ENCODE measurements at places on chromosomes 5 and 9.

DNA sequence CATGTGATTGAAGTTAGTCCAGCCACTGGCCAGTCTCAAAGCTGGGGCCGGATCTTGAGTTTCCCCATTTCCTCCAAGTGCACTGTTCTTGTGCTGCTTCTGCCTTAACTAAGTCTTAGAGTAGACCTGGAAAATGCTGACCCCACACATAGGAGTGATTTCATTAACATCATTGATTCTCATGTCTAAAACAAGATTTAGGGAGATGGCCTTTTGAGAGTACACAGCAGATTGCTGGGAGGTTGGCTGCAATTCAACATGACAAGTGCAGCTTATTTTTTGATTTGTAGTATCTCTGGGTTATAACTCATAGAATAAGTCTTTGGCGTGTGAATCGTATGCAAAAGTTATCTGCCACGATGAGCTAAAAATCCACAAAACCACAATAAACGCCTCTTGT lies 131.0 kb downstream of the CMYA5 start:
- no peak for DNase-seq

GRCh38 chr5:8751971-8752370 lies 793.9 kb downstream of the SEMA5A start:
- DNase-seq = no peak

- DNase-seq = no peak
These were observed 75.2 kb downstream of the LMNB1 start for GRCh38 chr5:126852091-126852571.

- DNase-seq = no peak
These were observed 13.0 kb upstream of the CXXC5 start for GRCh38 chr5:139635191-139635590.

- no peak for DNase-seq
These were observed 195.3 kb upstream of the MVB12B start for GRCh38 chr9:126131066-126132010.

GRCh38 chr9:118522093-118523028 lies 818.2 kb downstream of the TLR4 start:
- DNase-seq = peak; percentile 7

- DNase-seq = no peak
These were observed 61.9 kb downstream of the DENND1A start for GRCh38 chr9:123868002-123868401.

DNA sequence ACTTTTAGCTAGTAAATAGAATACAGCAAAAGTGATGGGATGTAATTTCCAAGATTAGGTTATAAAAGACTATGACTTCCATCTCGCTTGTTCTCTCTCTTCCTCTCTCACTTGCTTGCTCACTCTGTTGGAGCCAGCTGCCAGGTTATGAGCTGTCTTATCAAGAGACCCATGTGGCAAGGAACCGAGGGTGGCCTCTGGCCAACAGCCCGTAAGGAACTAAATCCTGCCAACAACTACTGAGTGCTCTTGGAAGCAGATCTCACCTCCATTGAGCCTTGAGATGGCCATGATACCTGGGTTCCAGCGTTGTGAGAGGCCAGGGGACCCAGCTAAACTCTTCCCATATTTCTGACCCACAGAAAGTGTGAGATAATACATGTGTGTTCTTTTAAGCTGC lies 636.1 kb downstream of the ACTL7B start:
- no peak for DNase-seq

- DNase-seq = no peak
These were observed 977 bp upstream of the PRDM12 start for GRCh38 chr9:130663258-130663976.

- DNase-seq = no peak
These were observed 21.1 kb upstream of the GAS1 start for GRCh38 chr9:86968258-86968920.

DNA sequence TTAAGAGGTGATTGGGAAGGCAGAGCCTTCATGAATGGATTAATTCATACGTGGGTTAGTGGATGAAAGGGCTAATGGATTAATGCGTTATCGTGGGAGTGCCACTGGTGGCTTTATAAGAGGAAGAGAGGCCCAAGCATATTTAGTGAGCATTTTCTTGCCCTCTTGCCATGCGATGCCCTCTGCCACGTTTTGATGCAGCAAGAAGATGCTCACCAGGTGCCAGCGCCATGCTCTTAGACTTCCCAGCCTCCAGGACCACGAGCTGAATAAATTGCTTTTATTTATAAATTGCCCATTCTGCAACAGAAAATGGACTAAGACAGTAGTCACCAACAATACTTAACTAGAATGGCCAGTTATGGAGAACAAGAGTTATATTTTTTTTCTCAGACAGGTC lies 24.2 kb downstream of the DAPK1 start:
- DNase-seq = no peak

DNA sequence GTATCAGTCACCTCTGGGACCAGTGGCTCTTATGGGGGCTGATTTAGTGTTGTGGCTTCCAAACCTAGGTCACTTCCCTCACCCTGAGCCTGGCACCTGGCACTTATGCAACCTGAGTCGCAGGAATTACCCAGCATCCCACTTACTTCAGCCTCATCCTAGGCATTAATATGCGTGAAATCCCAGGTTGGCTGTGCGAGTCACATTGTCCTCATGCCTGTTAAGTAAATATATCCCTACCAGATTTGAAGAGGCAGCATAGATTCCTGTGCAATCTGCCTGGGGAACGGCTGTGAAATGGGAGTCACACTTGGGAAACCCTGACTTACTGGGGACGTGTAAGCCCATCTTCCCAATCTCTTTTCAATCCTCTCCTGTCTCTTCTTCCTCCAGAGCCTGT lies 42.7 kb upstream of the AKNA start:
- no peak for DNase-seq

- DNase-seq = no peak
These were observed 25.7 kb downstream of the NMUR2 start for GRCh38 chr5:152379331-152379730.

DNA sequence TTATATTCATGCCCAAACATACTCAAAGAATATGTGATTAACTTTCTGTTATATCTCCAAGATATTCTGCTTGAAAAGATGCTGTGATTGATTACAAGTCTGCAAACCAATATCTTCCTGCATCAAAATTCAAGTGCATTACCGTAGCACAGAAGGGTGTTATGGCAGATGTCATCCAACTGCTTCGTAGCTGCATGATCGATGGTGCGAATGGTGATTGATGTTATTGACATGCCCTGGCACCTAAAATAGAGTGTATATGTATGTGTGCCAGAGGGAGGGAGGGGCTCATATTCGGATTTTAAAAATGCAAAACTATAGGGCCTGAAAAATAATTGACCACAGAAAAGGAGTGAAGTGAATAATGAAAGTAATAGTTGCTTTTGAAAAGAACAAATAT lies 882.1 kb upstream of the NUDT12 start:
- no peak for DNase-seq

DNA sequence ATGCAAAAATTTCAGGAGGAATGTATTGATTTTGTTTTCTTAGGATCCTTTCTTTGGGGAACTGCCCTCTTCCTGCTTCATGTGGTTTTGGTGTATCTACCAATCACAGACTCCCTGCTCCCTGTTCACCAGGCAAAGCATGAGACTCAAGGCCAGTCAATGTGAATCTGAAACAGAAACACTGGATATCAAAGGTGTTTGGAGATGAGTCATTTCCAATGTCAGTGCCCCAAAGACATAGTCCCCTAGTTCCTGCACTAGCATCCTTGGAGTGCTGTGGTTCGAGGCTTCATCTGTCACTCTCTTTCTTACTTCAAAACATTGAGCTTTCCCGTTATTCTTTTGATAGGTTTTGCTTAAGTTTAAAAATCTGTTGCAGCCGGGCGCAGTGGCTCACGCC lies 8.1 kb downstream of the PPP3R2 start:
- no peak for DNase-seq

GRCh38 chr5:83255268-83255667 lies 177.9 kb downstream of the XRCC4 start:
- peak; percentile 27 for DNase-seq

DNA sequence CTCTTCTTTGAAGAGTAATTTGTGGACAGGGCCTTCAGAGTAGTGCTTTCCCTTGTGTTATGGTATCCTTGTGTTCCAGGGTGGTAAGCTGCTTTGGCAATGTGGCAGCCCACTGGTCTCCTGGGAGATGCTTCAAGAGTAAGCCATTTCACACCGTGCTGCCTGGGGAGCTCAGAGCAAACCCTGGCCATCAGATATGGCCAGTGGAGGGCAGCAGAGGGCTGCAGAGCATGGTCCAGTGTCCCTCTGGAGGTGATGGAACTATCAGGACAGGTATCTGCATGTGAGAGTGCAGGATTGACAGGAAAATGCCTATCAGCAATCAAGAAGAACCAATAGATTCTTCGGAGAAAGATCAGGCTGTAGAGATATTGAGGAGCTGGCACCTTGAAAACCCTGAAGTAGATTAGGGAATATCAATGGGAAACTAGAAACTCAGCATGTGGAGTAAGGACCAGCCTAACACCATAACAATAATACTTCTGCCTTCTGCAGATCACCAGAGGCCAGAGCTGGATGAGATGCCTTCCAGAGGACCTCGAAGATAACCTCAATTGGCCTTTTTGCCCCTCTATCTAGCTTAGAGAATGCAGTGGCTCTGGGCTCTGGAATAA lies 90.8 kb downstream of the PLPPR1 start:
- no peak for DNase-seq

- DNase-seq = no peak
These were observed 68.8 kb downstream of the ITGA1 start for GRCh38 chr5:52856564-52856963.

- no peak for DNase-seq
These were observed 1.6 kb downstream of the NPR3 start for GRCh38 chr5:32712481-32713360.

DNA sequence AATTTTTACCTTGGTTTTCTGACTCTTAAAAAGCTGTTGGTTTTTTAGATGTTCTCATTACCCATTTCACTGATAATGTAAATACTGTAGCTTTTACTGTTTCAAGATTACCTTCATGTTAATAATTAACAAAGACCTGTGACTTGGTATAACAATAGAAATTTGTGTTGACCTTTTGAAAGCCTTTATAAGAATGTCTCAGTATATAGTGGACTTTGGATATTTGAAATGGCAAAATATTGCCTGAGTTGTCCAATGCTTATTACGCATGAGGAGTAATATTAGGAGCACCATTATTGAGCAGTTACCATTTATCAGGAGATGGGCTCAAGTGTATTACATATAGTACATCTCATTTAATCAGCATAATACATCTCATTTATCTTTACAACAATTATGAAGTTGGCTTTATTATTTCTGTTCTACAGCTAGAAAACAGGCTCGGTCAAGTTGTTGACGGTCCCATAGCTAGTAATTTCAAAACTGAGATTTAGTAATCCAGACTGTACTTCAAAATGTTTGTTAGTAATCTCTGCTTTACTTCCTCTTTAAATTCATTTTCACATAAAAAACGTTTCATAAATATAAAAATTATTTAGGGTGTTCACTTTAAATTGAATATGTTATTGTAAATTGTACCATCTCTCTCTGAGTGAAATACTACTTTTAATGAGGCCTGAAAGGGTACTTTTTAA lies 50.7 kb upstream of the FKTN start:
- no peak for DNase-seq

- DNase-seq = peak; percentile 3
These were observed 190.4 kb downstream of the EPB41L4A start for GRCh38 chr5:112228667-112229066.

DNA sequence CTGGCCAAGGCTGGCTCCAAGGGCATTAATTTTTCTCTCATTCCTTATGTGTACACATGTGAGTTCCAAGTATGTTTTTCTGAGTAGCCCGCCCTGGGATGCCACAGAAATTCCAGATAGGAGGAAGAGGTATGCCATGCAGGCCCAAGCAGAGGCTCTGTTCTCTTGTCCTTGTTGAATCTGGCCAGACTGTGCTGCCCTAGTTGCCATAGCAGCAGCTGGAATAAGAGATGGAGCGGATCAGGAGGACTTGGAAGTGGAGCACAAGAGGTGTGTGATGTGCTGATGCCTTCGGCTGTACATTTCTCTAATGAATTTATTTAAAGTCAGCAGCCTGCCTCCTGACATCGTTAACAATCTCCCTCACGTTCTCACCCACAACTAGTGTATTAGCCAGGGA lies 235.6 kb upstream of the RPS23 start:
- no peak for DNase-seq

GRCh38 chr9:115640887-115641286 lies 512.7 kb upstream of the PAPPA start:
- DNase-seq = no peak

DNA sequence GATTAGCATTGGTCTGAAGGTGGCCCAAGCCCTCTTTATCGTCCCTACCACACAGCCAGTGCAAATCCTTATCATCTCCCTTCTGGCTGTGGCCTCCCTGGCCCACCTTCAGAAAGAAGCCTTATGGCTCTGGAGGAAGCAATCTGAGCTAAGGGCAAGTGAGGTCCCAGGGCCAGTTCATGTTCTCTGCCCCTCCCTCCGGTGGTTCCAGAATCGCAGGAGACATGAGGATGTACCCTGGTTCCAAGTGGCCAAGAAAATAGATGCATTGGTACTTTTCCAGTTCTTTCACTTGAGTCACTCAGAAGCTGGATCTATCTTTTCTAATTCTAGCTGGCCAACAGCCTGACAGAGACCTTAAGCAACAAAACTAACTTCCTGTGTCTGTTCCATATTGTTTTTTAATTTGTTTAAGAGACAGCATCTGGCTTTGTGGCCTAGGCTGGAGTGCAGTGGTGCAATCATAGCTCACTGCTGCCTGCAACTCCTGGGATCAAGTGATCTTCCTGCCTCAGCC lies 60.7 kb downstream of the LHFPL2 start:
- peak; percentile 57 for DNase-seq

- DNase-seq = no peak
These were observed 2.2 kb downstream of the HSD17B3 start for GRCh38 chr9:96299823-96300222.

DNA sequence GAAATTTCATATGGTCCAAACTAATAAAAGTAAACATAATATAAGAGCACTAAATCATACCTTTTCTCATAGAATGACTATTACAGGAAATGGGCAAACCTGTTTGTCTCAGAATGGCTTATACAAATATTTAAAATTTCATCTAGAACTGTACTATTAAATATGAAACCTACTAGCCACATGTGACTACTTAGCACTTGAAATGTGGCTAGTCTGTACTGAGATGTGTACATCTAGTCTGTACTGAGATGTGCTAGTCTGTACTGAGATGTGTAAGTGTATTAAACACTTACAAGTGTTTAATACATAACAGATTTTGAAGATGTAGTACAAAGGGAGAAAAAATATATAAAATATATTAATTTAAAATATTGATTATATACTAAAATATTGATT lies 22.4 kb downstream of the ABITRAM start:
- no peak for DNase-seq

DNA sequence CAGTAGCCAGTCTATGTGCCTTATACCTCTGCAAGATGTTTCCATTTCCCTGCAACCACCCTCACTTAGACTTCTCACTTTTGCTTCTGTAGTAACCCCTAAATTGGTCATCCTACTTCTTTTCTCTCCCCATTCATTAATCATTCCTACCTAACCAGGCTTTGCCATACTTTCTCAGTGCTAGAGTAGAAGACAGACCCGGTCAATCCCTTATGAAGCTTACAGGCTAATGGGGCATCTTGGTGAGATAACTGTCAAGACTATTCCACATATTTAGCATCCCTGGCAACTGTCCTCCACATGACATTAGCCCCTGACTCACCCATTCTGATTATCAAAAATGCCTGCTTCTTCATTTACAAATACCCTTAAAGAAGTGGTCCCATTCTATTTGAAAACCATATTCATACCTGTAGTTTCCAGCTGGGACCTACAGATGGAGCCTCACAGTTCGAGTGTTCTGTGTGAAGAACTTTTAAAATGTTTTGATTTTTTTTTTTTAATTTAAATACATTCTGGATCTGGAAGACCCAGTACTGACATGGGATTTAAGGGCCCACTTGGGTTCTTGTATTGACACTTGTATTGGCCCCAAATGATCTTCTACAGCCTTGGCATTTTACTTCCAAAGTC lies 21.0 kb downstream of the F2RL2 start:
- DNase-seq = no peak
